Activated CD8-positive, alpha-beta memory T cell treated with anti-CD3 and anti-CD28 coated beads, Interleukin-2, amount 10 ng/mL, durations not matched to agents 7 days and 5 days (primary cell): ENCODE measurements at places on chromosomes 6 and 20. TPM values are rescaled to one million over a fixed set of nuclear protein-coding genes. Genes with fewer than 3 reads are reported as not detected.

Gene FOXC1
- not detected for total RNA-seq

DNA sequence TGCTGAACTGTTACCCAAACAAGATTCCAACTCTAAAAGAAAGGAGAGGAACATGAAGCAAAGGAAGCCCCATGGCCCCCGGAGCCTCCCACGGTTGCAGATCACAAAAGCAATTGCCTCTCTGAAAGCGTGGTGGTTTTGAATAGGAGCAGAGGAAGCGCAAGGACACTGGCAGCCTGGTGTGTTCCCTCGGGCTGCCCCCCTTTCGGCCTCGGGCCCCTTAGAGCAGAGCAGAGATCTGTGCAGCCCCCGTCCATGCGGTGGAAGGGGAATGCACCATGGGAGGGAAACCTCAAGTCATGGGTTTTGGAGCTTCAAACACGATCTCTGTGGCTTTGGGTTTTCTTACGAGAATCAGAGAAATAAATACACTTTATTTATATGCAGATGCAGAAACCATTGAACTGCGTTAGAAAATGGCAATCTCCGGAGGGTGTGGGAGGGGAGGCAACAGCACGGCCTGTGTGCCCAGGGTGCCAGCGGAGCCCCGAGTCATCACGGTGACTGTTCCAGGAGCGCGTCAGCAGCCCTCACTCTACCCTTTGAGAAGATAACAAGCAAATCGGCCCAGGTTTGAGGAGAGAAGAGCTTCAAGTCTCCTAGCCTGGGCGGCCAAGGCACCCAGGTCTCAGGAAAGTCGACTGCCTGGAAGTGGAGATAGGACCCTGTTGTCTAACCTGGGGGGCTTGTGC lies 20.5 kb downstream of the FOXF2 start:
- DNase-seq: no peak

GRCh38 chr6:118649918-118650581 lies 1.3 kb downstream of the CEP85L start:
- no peak for DNase-seq

Gene MRPL14
- 47.5 TPM for total RNA-seq

GRCh38 chr6:287489-287860 lies 4.8 kb upstream of the DUSP22 start:
- no peak for DNase-seq

DNA sequence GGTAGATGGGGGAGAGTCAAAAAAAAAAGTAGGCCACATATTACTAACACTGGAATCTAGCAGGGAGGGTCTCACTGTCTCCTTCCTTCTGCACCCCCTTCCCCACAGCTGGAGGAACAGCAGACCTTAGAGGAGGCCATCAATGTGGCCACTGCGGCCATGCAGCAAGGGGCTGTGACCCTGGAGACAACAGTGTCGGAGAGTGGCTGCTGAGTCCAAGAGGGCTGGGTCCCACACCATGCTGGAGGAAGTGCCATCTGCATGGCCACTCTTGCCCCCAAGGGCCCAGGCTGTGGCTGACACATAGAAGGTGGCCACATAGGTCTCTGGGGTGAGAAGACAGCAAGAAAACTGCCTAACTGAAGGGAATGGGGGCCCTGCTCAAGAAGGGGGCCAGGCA lies 2.6 kb upstream of the DEF6 start:
- DNase-seq: no peak

GRCh38 chr6:145315982-145316600 lies 419.2 kb downstream of the EPM2A start:
- no peak for DNase-seq

GRCh38 chr20:58852543-58853271 lies at the start of gene GNAS:
Gene GNAS (plus strand): TSS chr20:58852716.
- DNase-seq: peak; percentile 69

GRCh38 chr6:139091826-139092225 lies 43.1 kb upstream of the HECA start:
- no peak for DNase-seq

Gene SIGLEC1
- total RNA-seq: not detected

Gene MAS1
- not detected for total RNA-seq

Gene PRPH2
- 0.07 TPM for total RNA-seq

DNA sequence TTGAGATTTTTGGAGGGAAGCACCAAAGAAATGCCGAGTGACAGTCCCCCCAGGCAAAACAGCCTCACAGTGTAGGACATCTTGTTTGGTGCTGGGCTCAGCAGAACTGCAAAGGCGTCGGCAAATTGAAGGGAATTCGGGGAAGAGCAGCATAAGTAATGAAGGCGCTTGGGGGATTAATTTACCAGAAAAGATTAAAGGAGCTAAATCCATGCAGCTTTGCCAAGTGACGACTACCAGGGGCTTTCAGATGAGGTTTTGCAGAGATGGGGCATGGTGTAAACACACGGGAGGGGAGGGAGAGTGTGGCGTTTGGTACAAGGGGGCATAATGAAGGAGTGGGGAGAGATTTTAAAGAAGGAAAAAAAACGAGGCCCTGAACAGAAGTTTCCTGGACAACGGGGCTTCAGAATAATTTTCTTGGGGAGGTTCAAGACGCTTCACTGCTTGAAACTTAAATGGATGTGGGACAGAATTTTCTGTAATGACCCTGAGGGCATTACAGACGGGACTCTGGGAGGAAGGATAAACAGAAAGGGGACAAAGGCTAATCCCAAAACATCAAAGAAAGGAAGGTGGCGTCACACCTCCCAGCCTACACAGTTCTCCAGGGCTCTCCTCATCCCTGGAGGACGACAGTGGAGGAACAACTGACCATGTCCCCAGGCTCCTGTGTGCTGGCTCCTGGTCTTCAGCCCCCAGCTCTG lies 45.4 kb upstream of the CDH22 start:
- no peak for DNase-seq

Gene CCND3
- 502 TPM for total RNA-seq

DNA sequence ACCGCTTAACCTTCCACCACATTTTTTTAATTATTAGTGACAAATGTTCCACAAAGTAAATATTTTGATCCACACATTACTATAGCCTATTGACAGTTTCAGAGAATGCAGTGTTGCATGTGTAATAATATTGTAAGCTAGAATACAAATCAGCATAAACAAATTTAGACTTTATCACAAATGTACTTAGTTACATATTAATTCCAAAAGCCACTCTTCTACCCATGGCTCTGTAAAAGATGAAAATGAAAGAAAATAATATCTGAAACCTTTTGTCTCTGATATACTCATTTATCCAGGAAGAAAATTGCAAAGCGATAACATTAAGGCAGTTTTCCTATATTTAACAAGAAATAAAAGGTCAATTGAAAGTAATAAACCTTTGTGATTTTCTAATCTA lies 954.0 kb upstream of the MAN1A1 start:
- DNase-seq: no peak

GRCh38 chr6:137571854-137572253 lies 77.7 kb upstream of the OLIG3 start:
- DNase-seq: peak; percentile 62

Gene PLCG1
- total RNA-seq: 201 TPM

DNA sequence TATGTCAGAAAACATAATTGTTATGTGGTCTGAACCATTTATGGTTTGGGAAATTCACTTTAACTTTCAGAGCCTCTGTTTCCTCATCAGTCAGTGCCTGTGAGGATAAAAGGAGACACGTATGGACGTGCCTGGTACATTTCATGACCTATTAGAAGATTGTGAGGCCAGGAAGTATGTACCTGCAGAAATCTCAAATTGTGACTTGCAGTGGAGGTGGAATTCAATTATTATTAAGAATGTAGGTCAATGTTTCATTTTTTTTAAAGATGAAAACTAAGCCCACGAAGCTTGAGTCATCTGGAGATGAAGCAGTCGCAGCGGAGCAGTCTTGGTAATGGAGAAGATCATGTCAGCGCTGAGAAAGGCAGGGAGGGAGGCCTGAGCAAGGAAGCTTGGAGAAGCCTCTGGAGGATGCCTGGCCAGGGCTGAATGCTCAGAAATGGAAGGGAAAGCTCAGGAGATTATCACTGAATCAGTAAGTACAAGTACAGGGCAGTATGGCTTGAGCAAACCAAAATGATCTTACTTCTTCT lies 3.9 kb upstream of the DSE start:
- no peak for DNase-seq

Gene FLOT1
- 184 TPM for total RNA-seq

DNA sequence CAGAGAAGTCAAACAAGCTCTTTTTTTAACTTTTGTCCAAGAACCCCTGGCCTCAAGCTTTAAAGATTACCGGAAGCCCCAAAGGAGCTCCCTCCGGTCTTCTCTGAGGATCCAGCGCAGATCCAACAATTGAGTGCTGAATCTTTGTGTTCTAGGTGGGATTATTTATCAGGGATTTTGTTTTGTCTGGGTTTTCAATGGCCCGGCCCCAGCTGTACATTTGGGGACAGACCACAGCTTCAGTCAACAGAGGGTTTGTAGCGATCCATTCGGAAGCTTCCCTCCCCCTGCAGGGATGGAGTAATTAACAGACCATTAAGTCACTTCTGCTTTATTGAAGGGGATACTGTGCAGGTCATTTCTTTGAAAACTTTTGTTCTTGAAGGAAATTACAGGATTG lies 7.8 kb downstream of the OLIG3 start:
- DNase-seq: no peak

DNA sequence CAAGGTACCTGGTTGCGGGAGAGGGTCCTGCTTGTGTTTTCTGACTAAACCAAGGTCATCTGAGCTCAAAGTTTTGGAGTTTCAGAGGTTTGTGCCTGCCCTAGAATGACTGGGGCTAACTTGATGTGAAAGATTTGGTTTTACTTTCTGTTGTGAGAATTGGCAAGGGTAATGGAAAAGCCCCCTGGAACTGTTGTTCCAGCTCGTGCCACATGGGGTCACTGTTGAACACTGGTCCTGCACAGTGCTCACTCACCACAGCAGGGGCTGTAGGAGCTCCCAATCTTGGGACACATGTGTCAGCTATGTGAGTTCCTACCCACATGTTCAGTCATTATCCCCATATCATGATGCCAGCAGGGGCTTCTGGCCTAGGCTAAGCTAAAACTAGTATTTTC lies 6.5 kb downstream of the TGM6 start:
- peak; percentile 76 for DNase-seq

DNA sequence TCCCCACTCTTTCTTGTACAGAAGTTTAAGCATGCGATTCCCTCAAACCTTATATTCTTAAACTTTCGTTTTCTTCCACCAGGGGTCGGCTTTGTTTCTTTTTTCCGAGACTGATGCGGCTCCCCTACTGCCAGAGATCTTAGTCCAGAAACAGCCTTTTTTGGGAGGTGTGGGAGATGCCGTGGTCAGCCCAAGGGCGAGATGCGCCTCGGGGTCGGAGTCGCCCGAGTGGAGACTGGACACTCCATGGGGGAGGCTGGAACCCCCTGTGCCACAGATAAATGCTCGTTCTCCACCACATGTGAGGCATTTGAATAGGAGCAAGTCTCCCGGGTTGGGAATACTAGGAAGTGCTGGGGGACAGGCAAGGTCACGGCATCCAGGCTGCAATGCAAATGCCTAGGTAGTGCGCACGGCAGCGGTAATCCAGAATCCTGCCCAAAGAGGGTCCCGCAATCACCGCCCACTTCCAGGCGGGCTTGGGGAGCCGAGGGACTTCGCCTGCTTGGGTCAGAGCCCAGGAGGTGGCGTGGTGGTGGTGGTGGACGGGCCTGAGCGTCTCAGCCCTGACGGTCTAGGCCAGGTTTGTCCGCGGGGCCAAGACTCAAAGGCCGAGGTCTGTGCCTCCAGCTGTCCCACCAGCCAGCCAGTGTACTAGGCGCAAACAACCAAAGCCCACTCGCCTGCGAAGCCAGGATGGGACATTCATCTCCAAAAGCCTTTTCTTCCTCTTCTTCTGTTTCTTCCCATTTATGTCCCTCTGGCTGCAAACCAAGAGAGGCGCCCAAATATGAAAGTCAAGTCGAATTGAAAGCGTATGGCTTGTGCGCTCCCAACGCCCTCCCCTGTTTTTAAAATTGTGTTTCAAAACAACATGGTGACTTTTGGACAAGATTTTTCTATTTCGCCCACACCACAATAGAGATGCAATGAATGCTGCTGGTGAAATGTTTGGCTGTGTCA lies 39.3 kb upstream of the OSTM1 start:
- DNase-seq: no peak

DNA sequence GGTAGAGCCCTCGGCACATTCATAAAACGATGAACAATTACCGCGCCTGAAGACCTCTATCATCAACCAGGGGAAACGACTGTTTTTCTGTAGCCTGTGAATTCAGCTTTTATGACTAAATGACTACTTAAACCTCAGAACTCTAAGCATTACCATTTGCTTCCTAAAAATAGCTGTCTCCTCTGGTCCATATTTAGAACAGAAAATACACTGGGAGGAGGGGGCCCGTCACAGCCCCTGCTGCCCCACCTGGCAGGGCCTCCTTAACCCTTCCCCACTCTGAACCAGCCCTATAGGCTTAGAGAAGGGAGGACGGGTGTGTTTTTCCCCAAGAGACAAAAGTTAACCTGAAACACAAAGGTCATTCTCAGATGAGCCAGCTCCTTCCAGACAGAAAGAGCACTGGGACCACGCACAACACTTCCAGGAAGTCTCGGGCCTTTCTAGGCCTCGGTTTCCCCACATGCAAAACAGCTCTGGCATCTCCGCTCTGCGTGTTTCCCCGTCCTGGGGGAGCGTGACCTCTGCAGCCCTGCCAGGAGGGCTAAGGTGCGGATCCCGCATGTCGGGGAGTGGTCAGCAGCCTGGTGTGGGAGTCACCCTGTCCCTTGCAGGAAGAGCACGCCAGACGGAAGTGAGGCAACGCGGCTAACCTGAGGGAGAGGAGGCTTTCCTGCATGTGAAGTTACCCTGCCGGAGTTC lies 193.9 kb downstream of the DLL1 start:
- peak; percentile 33 for DNase-seq

Gene ZNF391
- 1.3 TPM for total RNA-seq

DNA sequence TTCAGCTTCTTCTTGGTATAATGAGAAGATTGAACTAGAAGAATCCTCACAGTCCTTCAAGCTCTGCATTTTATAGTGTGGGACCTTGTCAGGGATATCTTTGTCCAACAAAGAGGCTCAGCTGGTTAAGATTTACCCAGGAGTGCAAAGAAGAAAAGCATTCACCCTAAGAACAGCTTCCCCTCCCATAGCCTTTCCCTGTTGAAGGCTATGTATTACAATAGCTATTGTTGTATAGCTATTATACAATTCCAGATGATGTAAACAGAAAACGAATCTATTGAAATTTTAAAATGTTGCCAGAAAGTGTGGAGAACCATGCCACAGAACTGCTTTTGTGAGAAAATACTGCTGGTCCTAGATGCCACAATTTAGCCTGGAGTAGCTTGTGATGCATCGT lies 85.5 kb upstream of the CNKSR3 start:
- DNase-seq: no peak

GRCh38 chr6:149500096-149500495 lies 15.3 kb upstream of the ZC3H12D start:
- no peak for DNase-seq

DNA sequence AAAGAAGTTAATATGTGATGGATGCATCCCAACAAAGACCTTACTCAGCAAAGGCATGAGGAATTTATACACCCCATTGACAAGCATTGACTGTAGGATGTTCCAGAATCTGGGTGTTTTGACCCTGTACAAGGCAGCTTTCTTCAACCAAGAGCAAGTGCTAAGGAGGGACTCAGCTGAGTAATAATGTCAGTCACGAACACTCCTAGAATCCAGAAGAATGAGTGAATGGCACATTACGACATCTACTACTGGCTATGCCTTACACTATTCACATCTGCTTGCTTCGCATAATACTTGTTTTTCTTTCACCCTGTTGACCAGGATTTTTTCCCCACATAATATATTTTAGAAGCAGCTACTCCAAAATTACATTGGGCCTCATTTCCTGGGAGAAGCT lies 42.5 kb upstream of the VGLL2 start:
- DNase-seq: no peak

Gene SLC12A5
- total RNA-seq: 1.7 TPM
